ENCODE measurements at places on chromosomes 2 and 18.

DNA sequence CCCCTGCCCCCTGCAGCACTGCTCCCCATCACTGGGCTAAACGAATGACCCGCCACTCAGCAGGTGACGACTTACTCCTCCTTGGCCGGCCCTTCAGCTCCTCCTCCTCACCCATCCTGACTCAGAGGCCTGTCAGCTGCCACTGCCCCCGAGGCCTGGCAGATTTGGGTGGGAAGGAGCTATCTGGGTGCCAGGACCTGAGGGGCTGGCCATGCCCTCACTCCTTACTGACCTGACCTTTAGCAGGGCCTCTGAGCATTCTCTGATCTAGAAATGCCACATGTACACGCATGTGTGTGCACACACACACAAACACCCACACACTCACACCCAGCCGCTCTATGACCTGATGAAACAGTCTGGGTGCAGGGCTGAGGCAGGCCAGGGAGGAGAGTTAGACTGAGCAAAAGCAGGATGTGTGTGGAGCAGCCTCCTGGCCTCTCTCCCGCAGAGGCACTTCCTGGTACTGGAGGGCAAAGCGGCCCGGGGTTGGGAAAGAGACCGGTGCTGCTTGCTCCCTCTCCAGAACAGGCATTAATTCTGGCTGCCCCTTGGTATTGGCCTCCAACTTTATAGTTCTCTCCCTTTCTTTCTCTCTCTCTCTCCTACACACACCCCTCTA is 68.0 kb downstream of the ZFP36L2 start:
- peak; percentile 48 for DNase-seq

DNA sequence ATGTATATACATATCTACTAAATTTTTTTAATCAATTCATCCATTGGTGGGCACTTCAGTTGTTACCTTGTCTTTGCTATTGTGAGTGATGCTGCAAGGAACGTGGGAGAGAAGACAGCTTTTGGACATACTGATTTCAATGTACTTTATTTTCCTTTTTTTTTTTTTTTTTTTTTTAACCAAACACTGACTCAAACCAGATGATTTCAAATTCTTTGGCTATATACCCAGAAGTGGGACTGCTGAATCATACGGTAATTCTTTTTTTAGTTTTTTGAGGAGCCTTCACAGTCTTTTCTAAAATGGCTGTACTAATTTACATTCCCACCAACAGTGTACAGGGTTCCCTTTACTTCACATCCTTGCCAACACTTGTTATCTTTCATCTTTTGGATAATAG is 204.7 kb downstream of the INSIG2 start:
- DNase-seq: no peak

DNA sequence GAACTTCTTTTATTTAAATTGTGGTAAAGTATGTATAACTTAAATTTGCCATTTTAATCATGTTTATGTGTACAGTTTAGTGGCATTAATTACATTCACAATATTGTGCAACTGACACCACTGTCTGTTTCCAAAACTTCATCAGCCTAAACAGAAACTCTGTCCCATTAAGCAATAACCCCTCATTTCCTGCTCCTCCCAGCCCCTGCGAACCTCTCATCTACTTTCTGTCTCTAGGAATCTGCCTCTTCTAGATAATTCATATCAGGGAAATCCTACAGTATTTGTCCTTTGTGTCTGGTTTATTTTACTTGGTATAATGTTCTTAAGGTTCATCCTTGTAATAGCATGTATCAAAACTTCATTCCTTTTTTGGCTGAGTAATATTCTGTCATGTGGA is 75.1 kb downstream of the BOLA3 start:
- no peak for DNase-seq

DNA sequence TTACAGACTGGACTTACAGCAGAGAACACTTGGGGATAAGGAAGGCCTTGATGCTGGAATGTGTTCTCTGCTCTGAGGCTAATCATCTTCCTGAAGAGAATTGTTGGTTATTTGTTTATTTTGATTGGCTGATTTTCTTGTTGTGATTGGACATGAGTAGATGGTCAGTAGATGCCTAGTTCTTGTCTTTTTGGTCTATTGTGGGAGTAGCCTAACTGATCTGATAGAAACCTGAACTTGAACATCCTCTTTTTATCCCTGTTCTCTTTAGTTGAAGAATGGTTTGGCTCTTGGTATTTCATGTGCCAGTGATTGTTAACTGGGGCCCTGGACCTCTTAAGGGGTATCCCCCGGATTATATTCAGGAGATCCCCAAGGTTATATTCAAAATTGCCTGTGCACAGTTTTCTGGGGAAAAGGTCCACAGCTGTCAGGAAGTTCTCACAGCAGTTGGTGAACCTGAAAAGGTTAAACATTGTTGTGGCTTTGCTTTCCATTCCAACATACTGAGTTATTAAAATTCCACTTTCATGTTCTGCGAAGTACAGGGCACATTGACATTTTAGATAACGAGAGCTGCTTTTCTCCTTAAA is 13.6 kb downstream of the TWSG1 start:
- DNase-seq: no peak

DNA sequence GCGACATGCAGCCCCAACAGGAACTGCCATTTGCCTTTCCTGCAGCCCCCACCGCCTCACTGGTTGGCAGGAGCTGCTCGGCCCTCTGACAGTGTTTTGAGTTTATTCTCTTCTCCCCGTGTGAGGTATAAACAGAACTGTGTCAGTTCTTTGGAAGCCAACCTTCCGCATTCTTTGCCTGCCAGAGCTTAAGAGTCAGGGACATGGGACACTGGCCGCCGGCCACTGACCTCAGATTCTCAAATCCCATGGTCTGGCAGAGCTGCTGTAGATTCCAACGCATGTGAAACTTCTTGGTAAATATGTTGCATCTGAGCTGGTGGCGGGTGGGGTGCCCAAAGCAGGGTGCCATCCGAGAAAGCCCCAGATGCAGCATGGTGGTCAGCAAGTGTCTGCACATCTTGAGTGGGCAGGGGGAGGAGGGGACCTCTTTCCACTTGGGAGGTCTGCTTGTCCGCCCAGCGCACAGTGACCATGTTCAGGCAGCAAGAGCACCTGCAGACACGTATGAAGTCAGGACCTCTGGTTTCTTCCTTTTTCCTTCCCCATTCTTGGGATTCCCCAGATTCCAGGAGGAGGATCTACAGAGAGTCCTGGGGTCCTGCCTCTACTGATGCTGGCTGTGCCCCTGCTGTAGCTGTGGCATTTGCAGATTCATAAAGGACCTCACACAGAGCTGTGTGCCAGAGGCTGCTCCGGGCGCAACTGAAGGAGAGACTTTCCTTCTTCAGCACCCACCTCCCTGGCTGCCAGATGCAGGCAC is 23.8 kb downstream of the ASB18 start:
- DNase-seq: no peak

GRCh38 chr2:220144411-220144810 is 517.0 kb downstream of the SLC4A3 start:
- DNase-seq: no peak

GRCh38 chr2:74515981-74516633 is 1.9 kb downstream of the TLX2 start:
- no peak for DNase-seq

DNA sequence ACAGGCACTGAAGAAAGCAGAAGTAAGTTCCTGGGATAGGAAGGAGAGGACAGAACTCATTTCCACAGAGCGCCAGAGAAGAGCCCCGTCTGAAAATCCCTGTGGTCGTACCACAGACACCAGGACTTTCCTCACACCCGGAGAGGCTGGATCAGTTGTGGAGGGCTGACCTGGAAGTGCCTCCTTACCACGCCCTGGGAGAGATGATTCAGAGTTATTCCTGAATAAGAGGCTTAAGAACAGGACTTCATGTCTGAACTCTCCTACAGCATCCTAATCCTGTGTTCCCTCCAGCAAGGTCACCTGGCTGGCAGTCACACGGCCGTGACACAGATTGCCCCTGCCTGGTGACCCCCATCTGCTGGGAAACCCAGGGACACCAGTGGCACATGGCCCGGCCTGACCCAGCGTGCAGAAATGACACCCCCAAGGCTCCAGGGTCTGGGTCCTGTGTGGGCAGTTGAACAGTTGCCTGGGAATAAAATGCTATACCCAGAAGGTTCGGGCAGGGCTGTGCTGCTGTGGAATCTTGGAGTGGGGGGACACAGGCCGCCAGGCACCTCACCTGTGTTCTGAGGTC is 105.9 kb downstream of the PXDN start:
- no peak for DNase-seq

- no peak for DNase-seq
Observed at GRCh38 chr2:96869822-96870625, at the start of gene SEMA4C. TSS of gene SEMA4C (minus strand) at chr2:96870080. CDS start at chr2:96867886, 2,194 bp downstream.

DNA sequence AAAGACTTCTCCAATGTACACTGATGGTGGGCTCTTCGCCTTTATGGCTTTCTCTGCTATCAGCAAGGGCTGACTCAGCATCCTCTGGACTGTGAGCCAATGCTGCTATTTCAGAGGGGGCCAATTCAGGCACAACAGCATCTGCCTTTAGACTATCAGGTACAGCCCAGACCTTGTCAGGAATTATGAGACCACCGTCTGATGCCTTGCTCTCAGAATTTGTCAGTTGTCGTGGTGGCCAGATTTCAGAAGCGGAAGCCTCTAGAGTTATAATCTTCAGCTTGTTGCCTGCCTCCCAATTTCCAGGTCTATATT is 92.7 kb downstream of the ALPK2 start:
- no peak for DNase-seq

GRCh38 chr2:223801736-223802135 is 35.6 kb downstream of the AP1S3 start:
- no peak for DNase-seq

DNA sequence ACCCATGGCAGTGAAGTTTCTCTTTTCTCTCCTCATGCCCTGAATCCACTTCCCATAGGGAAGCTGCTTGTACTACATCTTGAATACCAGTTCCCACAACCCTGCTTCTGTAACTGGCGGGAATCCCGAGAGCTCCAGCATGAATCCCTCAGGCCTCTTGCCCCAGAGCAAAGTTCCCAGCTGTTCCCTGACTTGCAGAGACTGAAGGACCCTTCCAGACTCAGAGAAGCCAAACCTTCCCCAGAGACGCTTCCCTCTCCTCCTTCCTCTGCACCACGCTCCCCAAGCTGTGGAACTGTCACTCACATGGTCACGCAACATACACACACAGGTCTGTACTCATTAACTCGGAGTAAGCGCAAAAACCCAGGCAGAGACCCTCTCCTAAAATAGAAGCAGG is 26.4 kb downstream of the TRAPPC12 start:
- no peak for DNase-seq

GRCh38 chr2:85266146-85267041 is 61.4 kb downstream of the TGOLN2 start:
- peak; percentile 79 for DNase-seq

Measured in omental fat pad (tissue), 4 donors.